ENCODE measurements at places on chromosomes 6 and 20.

DNA sequence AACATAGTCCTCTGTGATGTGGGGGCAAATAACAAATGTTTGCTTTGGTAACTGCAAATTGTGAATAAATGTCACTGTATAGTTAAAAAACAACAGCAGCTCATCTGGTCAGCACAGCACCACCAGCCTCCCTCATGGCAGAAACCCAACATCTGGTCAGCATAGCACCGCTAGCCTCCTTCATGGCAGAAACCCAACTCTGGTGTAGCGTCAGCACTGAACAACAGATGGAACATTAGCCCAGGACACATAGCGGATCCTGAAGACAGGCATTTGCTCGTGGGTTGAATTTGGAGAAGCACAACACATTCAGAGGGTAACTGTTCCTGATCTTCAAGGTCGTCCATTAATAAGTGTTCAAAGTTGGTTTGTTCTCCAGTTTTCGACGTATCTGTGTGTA, 265.9 kb downstream of the DLL1 start:
- DNase-seq: no peak

DNA sequence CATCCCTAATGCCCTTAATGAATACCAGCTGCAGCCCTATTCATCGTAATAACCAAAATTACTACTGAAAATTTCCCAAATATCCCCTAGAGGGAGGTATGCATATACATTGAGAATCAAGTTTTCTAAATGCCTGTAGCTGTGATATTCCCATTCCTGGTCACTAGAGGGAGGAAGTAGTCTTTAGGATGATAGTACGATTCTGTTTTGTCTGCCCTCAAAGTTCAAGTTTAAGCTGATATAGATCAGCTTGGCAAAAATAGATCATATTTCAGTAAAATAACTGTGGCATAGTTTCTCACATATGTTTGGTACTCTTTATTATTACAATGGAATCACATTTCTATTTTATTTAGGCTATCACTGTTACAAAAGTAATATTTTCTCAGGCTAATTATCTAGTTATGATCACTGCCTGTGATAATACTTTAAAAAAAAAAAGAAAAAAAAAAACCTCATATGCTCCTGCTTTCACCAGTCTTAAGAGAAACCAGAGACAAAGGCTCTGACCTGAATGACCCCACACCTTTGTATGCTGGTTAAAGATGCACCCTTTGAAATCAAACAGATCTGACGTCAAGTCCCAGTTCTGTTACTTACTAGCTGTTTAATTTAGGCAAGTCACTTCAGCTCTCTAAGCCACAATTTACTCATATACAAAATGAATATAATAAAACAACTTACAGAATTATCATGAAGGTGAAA, 11.0 kb downstream of the TSPYL1 start:
- DNase-seq: no peak

GRCh38 chr6:147769496-147770087, 261.1 kb downstream of the SAMD5 start:
- no peak for DNase-seq

- no peak for DNase-seq
Measured at GRCh38 chr20:48617481-48617880, 210.3 kb downstream of the PREX1 start.

DNA sequence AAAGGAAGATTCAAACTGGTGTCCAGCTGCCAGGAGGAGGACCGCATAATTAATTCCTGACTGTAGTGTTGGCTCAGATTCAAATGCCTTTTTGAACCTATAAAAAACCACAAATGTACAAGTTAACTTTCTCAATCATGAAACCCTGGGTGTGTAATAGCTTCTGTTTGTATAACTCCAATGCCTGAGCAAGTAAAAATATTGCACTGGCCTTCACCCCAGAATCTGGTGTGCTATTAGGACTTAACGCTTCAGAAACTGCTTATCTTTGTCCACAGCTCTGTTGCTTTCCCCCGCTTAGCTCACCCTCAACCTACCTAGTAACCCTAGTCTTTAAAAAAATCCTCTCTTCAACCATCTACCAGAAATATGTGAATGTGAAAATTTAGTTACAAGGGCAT, 119.1 kb upstream of the MAP7 start:
- DNase-seq: no peak

GRCh38 chr20:1287787-1288569, 21.9 kb downstream of the SNPH start:
- DNase-seq: no peak

GRCh38 chr20:50012282-50013263, 29.8 kb downstream of the SNAI1 start:
- no peak for DNase-seq

GRCh38 chr6:125658759-125659431, 90.5 kb upstream of the HEY2 start:
- no peak for DNase-seq

- DNase-seq: no peak
Measured at GRCh38 chr6:87742106-87742505, 40.1 kb upstream of the AKIRIN2 start.

GRCh38 chr6:35185302-35185681, 28.5 kb upstream of the SCUBE3 start:
- DNase-seq: no peak

- no peak for DNase-seq
Measured at GRCh38 chr20:38224531-38224930, 36.0 kb downstream of the KIAA1755 start.

- no peak for DNase-seq
Measured at GRCh38 chr6:157974341-157974894, 7.2 kb upstream of the SYNJ2 start.

DNA sequence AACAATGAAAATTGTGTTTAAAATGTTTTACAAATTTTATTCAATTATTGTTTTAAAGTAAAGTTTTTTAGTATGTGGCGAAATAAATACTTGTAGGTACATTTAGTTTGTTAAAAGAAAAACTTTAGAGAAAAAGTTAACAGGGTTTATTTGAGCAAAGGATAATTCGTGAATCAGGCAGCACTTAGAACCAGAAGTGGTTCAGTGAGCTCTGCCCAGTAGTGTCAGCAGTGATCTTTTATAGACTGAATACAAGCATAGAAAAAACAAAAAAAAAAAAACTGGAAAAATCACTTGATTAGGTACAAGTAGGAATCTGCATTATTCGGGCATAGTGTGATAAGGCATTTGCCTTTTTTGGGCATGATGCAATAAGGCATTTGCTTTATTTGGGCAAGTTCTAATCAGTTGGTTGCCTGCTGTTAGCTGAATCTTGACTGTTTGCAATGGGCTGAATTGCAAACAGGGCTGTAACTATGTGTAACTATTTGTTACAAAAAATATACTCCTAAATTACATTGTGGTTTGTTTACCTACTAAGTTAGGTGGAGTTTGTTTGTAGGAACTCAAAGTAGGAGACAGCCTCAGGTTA, 122.9 kb upstream of the MMS22L start:
- DNase-seq: no peak

DNA sequence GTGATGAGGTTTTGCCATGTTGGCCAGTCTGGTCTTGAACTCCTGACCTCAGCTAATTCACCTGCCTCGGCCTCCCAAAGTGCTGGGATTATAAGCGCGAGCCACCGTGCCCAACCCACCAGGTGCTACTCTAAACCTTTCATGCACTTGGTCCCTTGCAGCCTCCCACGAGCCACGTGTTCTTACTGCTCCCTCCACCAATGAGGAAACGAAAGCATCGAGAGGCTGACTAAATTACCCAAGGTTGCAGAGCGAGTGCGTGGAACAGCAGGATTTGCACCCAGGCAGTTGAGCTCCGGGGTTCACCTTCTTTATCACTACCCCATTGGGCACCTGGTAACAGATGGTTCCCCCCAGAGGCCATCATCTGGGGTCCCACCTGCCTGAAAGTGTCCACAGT, 208.3 kb downstream of the LY86 start:
- no peak for DNase-seq

DNA sequence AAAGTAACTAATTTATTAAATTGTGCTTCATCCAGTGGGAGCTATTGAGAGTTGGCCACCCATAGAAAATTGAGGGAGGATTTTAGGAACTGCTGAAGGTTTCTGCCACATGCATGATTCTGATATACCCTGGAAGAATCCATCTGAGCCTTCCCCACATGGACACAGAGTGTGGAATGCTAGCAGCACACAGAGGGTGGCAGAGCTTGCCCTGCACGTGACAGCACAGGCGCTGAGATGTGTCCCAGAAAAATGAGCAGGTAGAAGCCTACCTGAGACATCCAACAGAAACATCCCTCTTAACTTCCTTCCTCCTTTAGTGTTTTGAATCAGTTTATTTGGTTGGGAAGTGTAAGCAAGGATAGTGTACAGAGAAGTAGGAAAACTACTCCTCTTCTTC, 96.9 kb downstream of the MTHFD1L start:
- DNase-seq: no peak

GRCh38 chr6:12200761-12201160, 89.4 kb upstream of the EDN1 start:
- no peak for DNase-seq

GRCh38 chr6:116468293-116468692, 7.1 kb downstream of the CALHM6 start:
- no peak for DNase-seq

DNA sequence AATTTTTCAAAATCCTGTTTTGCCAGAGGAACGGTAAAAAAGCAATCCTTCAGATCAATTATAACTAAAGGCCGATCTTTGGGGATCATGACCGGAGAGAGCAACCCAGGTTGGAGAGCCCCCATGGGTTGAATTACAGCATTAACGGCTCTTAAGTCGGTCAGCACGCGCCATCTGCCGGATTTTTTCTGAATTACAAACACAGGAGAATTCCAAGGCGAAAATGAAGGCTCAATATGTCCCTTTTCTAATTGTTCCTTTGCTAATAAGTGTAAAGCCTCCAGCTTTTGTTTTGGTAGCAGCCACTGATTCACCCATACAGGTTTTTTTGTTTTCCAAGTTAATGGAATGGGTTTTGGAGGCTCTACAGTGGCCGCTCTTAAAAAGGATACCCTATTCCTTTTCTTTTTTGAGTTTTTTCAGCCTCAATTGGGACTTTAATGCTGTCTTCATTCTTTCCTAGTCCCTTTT, 16.9 kb upstream of the PTCRA start:
- peak; percentile 84 for DNase-seq
